ENCODE measurements at places on chromosomes 1 and 21.

DNA sequence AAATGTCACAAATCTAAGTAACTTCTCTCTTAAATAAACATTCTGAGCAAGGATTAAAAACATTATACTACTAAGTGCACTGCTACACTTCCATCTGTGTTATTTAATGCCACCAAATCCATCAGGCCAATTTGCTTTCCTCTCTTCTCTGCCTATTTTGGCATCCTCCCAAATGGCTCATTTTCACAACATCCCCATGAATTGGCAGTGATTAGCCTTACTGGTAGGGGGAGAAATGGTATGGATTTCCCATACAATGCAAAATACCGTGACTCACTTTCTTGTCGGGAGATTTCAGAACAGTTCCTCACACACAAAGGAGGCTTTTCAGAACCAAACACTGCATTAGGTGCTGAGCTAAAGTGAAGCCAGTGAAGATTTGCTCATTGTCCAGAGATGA lies 195.7 kb downstream of the MIS18A start:
- DNase-seq: no peak

DNA sequence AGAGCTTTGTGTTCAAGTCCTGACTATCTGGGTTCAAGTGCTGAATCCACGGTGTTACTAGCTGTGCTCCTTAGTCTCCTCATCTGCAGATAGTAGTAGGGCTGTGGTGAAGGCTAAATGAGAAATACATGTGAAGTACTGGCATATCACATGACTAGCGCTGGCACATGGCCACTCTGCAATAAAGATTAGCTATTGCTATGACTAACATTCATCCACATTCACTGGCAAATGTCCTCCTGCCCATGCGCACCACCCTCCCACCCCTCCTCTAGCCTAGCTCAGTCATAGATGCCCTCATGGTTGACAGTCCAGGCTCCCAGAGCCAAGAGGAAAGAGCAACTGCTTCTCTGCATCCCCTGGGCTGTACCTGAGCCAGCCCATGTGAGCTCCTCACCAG lies 8.5 kb upstream of the COL8A2 start:
- DNase-seq: no peak

- no peak for DNase-seq
These were observed 2.1 kb upstream of the S100A2 start for GRCh38 chr1:153567621-153568366.

DNA sequence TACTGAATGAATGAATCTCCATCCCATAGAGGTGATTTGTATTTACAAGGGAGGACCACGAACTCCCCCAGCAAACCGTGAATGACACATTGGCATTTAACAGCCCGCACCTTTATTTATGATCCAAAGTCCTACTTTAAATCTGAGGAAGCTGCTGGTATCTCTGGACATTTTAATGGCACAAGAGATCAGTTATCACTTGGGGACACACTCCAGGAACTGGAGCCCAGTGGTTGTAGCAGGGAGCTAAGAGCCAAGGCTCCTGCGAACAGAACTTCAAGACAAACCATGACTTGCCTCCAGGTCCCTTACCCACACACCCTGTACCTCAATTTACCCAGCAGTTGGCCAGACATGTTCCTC lies 1.2 kb downstream of the CTNNBIP1 start:
- no peak for DNase-seq

DNA sequence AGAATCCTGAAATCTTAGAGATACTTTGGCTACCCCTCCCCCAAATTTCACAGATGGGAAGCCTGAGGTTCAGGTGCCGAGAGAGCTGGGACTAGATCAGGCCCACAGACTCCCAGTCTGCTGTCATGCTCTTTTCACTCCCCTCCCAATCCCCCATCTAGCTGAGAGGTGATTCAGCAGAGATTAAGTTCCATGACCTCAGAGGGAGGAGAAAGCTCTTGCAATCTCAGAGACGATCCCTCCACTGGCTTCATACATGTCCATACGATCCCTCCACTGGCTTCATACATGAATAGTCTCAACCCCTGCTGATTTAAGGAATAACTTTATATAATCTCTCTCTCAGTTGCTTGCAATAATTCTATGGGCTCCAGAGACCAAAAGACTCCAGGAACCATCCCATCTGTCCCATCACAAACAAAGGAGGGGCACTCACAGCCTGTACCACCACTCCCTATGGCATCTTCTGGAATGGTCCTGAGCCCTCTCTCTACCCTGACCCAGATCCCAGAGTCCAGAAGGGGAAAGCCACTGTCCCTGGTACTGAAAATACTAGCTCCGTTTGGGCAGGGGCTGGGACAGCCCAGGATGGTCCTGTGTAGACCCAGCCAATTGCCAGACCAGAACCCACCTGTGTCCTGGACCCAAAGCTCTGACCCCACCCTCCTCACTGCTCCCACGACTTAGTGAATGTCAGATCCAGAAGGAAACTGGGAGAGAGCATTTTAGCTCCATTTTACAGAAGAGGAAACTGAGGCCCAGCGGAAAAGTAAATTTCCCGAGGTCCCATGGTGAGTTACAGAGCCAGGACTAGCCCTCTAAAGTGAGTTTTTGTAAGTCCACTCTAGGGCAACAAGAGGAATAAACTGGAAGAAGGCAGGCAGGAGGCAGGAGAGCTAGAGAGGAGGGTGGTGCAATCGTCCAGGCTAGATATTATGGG lies 27.1 kb downstream of the RIMS3 start:
- DNase-seq: no peak

DNA sequence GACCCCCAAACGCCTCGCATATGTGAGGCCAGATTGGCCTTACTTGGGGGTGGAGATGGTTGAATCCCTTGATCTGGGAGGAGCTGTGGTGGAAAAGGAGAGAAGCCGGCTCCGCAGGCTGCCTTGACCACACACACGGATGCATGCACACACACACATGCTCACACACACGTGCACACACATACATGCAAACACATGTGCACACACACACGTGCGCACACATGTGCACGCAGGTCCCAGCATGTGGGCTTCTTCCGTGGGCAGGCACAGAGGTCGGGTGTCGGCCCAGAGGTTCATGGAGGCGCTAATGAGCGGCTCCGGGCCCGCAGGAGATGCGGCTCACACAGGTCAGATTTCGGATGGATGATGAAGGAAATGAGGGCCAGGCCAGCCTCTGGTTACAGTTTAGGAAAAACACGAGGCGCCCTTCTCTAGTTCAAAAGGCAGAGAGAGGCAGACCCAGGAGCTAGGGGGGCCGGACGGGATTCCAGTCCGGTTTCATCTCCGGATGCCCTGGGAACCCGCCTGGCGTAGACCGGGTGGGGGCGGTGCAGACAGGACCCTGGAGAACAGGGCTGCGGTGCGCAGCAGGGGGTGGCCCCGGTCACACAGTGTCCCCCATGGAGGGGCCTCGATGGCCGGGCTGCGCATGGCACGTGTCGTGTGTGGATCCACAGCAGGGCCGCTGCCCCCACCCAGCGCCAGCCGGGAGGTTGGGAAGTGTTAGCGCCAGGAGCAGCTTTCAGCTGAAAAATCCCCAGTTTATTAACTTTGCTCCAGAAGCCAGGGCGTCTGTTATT lies 91.1 kb upstream of the ACTRT2 start:
- DNase-seq: no peak

- no peak for DNase-seq
These were observed 25.0 kb downstream of the LRRN2 start for GRCh38 chr1:204660509-204660908.

GRCh38 chr1:243260221-243260880 lies 4.5 kb downstream of the SDCCAG8 start:
- no peak for DNase-seq

GRCh38 chr1:25563330-25564215 lies 20.2 kb downstream of the LDLRAP1 start:
- DNase-seq: no peak

DNA sequence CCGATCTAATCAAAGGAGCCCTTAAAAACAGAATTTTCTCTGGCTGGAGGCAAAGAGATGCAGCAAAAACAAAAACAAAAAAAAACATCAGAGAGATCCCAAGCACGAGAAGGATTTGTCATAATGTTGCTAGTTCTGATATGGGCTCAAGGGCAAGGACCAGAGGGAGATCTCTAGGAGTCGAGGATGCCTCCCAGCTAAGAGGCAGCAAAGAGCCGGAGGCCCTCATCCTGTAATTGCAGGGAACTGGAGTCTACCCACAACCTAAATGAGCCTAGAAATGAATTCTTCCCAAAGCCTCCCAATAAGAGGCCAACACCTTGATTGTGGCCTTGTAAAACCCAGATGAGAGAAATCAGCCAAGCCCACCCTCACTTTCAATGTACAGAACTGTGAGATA lies 12.0 kb downstream of the GNG12 start:
- DNase-seq: no peak

GRCh38 chr1:39173995-39174380 lies 30.5 kb upstream of the MACF1 start:
- DNase-seq: no peak

GRCh38 chr1:29465755-29466154 lies 229.4 kb downstream of the PTPRU start:
- DNase-seq: no peak

GRCh38 chr1:171855381-171855780 lies 14.1 kb downstream of the DNM3 start:
- DNase-seq: no peak

- no peak for DNase-seq
These were observed 94.7 kb downstream of the PAX7 start for GRCh38 chr1:18725231-18725895.

DNA sequence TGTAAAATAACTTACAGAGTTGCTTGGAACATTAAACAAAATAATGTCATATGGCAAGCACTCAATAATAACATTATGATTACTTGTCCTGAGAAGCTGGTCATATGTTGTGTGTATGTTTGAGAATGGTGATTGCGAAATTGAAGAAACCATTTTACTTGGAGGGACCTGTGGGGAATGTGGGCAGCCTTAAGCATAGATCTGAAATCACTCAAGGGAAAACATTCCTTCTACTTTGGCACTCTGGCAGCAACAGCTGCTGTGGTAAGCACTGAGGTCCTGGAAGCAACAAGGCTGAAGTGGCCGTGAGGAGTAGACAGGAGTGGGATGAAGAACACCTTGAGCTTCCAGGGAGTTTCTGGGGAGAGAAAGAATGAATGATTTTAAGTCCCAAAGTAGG lies 165.4 kb upstream of the ADAMTS5 start:
- DNase-seq: no peak

DNA sequence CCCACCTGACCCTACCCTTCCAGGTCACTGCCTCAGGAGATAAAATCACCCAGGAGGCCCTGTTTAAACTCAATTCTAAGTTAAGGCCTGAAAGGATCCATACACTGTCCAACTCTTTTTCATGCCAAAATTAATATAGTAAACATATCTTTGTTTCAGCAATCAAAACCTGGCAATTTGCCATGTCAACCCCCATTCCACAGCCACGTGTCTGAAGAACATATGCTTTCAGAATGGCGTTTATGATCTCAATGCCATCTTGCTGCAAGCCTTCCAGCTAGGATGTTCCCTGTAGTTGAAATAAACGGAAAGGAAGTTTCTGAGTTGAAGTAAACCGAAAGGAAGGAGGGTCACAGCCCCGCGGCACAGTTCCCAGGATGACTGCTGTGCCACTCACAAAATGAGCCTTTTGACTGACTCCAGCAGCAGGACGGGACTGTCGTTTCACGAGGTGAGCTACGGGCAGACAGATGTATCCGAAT lies 472.0 kb downstream of the SMYD3 start:
- no peak for DNase-seq

DNA sequence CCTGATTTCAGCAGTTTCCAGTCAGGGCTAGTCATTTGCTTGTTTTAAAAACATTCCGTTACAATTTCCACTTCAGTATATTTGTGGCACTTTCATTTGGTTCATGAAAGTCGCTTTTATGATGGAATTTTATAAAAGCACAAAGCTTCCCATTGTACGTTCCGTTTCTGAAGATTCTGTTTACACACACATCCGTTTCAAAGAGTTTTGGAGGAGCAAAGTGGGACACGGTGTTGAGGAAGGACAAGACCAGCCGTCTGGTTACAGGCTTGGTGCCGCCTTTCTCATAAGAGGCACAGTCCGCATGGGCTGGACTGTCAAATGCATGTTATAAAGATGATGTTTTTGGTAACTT lies 60.3 kb downstream of the FAAP20 start:
- no peak for DNase-seq

- no peak for DNase-seq
These were observed 94.1 kb upstream of the VANGL1 start for GRCh38 chr1:115547696-115548095.

DNA sequence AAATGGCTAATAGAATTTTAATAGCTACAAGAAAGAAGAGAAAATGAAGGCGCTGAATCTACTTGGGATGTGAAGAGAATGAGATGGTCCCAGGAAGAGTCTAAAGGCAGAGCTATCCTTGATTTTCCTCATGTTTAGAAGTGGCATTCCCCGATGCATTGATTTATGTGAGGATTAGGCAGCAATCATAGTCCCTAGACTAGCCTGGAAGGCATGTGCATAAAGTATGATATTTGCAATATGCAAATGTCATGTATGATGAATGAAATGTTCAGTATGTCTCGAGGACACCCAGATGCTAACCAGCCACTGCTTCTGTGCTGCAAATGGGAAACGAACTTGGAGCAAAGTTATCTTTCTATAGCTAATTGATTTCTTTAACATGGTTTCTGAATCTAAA lies 641.5 kb upstream of the PLXNA2 start:
- DNase-seq: no peak

DNA sequence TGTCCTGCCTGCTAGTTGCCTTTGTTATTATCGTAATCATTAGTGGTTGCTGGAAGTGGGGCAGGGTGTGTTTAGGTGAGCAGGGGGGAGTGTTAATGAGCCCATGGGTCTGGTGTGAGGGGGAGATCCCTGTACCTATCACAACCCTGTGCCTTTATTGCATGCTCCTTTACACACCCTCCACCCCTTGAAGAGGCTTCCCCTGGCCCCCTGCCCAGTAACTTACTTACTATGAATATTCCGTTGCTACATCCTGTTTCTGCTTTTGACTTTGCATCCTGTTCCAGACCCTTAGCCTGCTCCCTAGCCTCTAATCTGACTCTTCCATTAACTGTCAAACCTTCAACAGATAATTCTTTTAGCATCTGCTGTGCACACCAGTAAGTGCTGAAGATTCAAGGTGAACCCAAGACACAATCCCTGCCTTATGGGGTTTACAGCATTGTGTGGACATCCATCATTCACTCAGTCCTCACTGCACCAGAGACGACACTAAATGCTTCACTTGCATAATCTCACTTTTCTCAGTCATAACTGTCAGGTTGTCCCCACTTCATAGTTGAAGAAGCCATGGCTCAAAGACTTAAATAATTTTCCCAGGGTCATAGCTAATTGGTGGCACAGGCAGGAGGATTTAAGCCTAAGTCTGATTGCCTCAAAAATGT lies 47.9 kb downstream of the CDC7 start:
- no peak for DNase-seq

DNA sequence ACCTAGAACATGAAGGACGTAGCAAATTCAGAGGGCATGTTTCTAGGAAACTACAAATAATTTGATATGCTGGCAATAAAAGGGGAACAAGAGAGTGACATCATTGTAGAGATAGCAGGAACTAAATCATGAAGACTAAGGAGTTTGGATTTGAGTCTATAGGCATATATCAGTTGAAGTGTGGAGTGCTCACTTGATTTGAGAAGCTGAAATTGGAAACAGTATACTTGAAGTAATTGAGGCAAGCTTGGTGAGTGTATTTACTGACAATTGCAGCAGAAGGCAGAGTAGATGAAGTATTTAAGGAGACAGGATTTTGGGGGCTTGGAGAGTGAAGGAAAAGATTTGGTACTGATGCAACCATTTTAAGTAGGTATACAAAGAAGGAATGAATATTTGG lies 6.4 kb upstream of the TMCO2 start:
- no peak for DNase-seq
